ENCODE measurements at places on chromosomes 6 and 20.

GRCh38 chr6:109455437-109456110, at the start of gene MICAL1:
Gene MICAL1, minus strand, starts transcription at chr6:109455772. Its CDS starts 1,576 bp downstream, at chr6:109454196.
- DNase-seq: peak; percentile 25

GRCh38 chr6:17740559-17741220, 34.0 kb upstream of the NUP153 start:
- DNase-seq: no peak

DNA sequence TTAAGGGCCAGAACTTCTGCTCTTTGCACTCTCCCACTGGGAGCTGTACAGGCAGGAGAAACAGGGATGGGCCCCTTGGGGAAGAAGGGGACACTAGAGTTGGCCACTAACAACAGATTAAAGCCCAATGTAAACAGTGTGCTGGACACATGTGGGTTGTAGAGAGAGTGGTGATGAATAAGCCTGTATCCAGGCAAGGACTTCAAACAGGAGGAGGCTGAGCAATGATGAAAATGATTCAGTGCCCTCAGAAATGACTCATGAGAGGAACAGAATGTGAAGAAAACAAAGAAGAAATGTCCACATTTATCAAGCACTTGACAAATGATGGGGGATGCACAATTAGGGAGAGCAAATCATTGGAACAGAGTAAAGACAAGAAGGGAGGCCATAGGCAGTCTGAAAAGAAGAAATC, 242.3 kb downstream of the TBX18 start:
- DNase-seq: no peak

- DNase-seq: no peak
Measured at GRCh38 chr6:140209775-140210174, 835.3 kb upstream of the CITED2 start.

GRCh38 chr6:53544217-53544469, 758 bp downstream of the GCLC start:
- DNase-seq: no peak

GRCh38 chr6:105384004-105384403, 18.9 kb downstream of the PREP start:
- no peak for DNase-seq

Data from stimulated activated CD4-positive, alpha-beta T cell treated with anti-CD3 and anti-CD28 coated beads, Interleukin-1b, Interleukin-23, amount 100 ng/mL, for 24 hours (primary cell).